Upper lobe of right lung (tissue), 1 donor: ENCODE measurements at places on chromosomes 3 and 15. TPM values are rescaled to one million over a fixed set of nuclear protein-coding genes. Genes with fewer than 3 reads are reported as not detected.

The RASGRF1 gene
- total RNA-seq, result 105 TPM

The HYAL2 gene
- 303 TPM for total RNA-seq

The CSPG4 gene
- 12.6 TPM for total RNA-seq

The GOLGA8Q gene
- total RNA-seq, result 2.3 TPM

The PLA2G4F gene
- total RNA-seq, result 104 TPM

The FBXW12 gene
- total RNA-seq, result not detected

DNA sequence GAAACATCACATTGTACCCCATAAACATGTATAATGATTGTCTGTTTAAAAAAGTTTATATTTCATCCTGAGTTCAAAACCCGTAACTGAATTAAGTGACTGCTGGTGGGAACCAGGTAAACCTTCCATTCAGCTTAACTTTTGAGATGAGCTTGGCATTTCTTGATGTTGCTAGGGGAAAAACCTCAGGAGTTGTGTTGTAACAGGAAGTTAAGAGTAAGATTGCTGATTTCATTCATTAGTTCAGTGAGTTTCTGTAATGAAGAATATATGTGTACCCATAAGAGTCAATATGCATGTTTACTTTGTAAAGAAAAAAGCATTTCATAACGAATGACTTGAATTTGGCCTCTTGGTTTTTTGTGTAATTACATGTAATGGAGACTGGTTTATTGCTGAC, 32.5 kb downstream of the CTSH start:
- no peak for DNase-seq
- no peak overlapping the region for H3K27ac ChIP-seq

- H3K27ac ChIP-seq, result no peak overlapping the region
- no peak overlapping the region for H3K4me3 ChIP-seq
- peaks cover 2% of the 10 kb centered on the region for H3K4me1 ChIP-seq
- H3K36me3 ChIP-seq, result no peaks in the 10 kb centered on the region
- no peaks in the 10 kb centered on the region for H3K27me3 ChIP-seq
- no peak for DNase-seq
Observed at GRCh38 chr3:197209366-197210260, 88.8 kb downstream of the DLG1 start.

DNA sequence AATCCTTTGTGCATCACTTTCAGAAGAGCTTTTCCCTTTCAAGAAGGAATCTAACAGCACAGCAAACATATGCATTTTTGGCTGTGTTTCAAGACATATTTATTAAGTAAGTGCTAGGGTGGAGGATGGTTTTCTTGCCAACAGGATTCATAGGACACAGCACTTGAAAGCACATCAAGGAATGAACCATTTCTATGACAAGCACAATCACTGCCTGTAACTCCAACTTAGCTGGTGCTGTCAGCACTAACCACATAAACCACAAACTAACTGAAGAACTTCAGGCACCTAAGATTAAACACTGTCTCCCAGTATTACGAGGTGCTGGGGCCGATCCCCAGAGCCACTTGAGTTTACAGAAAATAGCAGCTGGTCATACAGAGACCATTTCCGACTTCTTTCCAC, 35.4 kb upstream of the SPRED1 start:
- DNase-seq, result no peak
- H3K4me1 ChIP-seq, result peaks cover 8% of the 10 kb centered on the region
- no peak overlapping the region for H3K27ac ChIP-seq
- no peaks in the 10 kb centered on the region for H3K27me3 ChIP-seq

DNA sequence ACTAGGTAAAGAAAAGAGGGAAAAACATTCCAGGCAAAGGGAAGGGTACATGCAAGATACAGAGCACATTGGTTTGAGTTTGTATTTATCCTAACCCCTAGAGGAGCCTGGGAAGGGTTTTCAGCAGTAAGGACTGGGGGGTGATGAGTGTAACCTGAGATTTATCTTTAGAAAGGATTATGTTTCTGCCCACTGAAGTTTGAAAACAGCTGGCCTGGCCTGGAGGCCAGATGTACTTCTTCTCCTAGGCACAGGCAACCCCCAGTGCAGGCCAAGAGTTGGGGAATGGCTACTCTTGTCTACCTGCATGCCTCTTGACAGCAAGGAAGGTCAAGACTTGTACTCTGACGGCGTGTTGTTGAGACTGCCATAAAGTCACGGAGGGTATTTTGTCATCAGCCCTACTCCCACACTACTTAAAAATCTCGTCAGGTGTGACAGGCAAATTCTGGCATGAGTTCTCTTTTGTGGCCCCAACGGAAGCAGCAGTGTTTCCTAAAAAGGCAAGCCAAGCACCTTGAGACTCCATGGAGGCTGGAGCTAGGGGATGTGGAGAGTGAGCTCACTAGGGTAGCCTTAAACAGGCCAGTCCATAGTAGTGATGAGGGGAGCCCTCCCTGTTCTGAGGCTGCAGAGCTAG, 241.5 kb upstream of the WNT5A start:
- DNase-seq, result no peak
- no peaks in the 10 kb centered on the region for H3K27me3 ChIP-seq
- no peak overlapping the region for H3K4me3 ChIP-seq
- H3K36me3 ChIP-seq, result no peaks in the 10 kb centered on the region
- H3K27ac ChIP-seq, result no peak overlapping the region
- no peaks in the 10 kb centered on the region for H3K4me1 ChIP-seq

- H3K4me3 ChIP-seq, result no peak overlapping the region
- no peaks in the 10 kb centered on the region for H3K4me1 ChIP-seq
- H3K36me3 ChIP-seq, result no peaks in the 10 kb centered on the region
- H3K27me3 ChIP-seq, result no peaks in the 10 kb centered on the region
- no peak for DNase-seq
- no peak overlapping the region for H3K27ac ChIP-seq
Observed at GRCh38 chr3:125072301-125072700, 16.5 kb upstream of the HEG1 start.

DNA sequence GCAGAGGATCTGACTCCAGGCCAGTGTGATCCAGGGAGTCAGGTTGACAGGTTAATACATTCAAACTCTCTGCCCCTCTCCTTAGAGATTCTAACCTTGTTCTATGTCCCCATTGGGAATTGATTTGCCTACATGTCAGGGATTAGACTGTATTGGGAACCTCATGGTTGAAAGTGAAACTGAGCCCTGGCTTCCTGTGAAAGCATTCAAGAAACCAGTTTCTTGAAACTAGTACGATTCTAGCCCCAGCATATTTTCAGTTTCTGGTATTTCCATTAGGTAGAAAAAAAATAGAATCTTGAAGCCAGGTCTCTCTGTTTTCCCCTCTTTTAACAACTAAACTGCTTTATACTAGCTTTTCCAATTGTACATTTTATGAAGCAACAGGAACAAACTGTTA, 140.4 kb upstream of the ABI3BP start:
- no peaks in the 10 kb centered on the region for H3K27me3 ChIP-seq
- no peak overlapping the region for H3K4me3 ChIP-seq
- DNase-seq, result no peak
- no peaks in the 10 kb centered on the region for H3K36me3 ChIP-seq
- no peaks in the 10 kb centered on the region for H3K4me1 ChIP-seq

DNA sequence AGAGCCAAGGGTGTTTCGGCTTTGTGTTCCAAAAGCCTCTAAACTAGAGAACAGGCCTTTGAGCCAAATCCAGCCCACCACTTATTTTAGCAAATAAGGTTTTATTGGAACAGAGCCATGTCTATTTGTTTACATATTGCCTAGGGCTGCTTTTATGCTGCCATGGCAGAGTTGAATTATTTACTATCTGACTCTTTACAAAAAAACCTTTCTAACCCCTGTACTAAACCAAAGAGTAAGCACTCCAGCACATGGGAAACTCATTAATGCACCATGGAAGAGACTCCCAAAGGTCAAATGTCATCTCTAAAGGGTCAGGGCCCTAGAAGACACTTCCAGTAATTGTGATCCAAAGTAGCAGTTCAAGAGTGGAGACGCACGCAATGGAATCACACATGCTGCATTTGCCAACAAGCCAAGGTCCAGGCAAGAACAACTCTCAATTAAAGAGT, 22.3 kb downstream of the OSBPL10 start:
- no peak for DNase-seq
- peaks cover 32% of the 10 kb centered on the region for H3K4me1 ChIP-seq
- no peaks in the 10 kb centered on the region for H3K27me3 ChIP-seq
- H3K36me3 ChIP-seq, result no peaks in the 10 kb centered on the region

GRCh38 chr3:128487538-128487812, 5.5 kb downstream of the GATA2 start:
- peak overlapping the region; percentile 85 for H3K27ac ChIP-seq
- H3K4me3 ChIP-seq, result peak overlapping the region; percentile 60
- no peak for DNase-seq
- H3K27me3 ChIP-seq, result peaks cover 99% of the 10 kb centered on the region

- H3K4me3 ChIP-seq, result no peak overlapping the region
- no peak overlapping the region for H3K27ac ChIP-seq
- no peaks in the 10 kb centered on the region for H3K36me3 ChIP-seq
- no peaks in the 10 kb centered on the region for H3K4me1 ChIP-seq
- H3K27me3 ChIP-seq, result no peaks in the 10 kb centered on the region
Observed at GRCh38 chr3:152564459-152564858, 270.5 kb upstream of the P2RY1 start.

DNA sequence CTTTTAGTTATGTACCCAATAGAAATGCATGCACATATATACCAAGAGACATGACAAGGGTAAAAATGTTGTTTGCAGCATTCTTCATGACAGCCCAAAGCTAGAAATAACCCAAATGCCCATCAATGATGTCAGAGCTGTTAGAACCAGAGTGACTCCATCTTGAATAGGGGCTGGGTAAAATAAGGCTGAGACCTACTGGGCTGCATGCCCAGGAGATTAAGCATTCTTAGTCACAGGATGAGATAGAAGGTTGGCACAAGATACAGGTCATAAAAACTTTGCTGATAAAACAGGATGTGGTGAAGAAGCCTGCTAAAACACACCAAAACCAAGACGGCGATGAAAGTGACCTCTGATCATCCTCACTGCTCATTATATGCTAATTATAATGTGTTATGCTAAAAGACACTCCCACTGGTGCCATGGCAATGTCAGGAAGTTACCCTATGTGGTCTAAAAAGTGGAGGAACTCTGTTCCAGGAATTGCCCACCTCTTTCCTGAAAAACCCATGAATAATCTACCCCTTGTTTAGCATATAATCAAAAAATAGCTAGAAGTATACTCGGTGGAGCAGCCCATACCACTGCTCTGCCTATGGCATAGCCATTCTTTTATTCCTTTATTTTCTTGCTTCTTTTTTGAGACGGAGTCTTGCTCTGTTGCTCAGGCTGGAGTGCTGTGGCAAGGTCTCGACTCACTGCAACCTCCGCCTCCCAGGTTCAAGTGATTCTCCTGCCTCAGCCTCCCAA, 32.9 kb downstream of the ZBTB11 start:
- H3K27ac ChIP-seq, result no peak overlapping the region
- H3K27me3 ChIP-seq, result no peaks in the 10 kb centered on the region
- peaks cover 16% of the 10 kb centered on the region for H3K36me3 ChIP-seq

GRCh38 chr3:190265126-190265525, 57.1 kb downstream of the CLDN1 start:
- H3K27ac ChIP-seq, result no peak overlapping the region
- no peak overlapping the region for H3K4me3 ChIP-seq
- no peaks in the 10 kb centered on the region for H3K36me3 ChIP-seq
- no peaks in the 10 kb centered on the region for H3K27me3 ChIP-seq

GRCh38 chr3:139935016-139935865, at the start of gene CLSTN2:
Gene CLSTN2, plus strand, starts transcription at chr3:139935185.
- H3K27me3 ChIP-seq, result peaks cover 42% of the 10 kb centered on the region
- no peak within 1 kb of the TSS for H3K27ac ChIP-seq
- peak within 1 kb of the TSS; percentile 40 for H3K4me3 ChIP-seq
- no peaks in the 10 kb centered on the region for H3K36me3 ChIP-seq
- peaks cover 18% of the 10 kb centered on the region for H3K4me1 ChIP-seq

DNA sequence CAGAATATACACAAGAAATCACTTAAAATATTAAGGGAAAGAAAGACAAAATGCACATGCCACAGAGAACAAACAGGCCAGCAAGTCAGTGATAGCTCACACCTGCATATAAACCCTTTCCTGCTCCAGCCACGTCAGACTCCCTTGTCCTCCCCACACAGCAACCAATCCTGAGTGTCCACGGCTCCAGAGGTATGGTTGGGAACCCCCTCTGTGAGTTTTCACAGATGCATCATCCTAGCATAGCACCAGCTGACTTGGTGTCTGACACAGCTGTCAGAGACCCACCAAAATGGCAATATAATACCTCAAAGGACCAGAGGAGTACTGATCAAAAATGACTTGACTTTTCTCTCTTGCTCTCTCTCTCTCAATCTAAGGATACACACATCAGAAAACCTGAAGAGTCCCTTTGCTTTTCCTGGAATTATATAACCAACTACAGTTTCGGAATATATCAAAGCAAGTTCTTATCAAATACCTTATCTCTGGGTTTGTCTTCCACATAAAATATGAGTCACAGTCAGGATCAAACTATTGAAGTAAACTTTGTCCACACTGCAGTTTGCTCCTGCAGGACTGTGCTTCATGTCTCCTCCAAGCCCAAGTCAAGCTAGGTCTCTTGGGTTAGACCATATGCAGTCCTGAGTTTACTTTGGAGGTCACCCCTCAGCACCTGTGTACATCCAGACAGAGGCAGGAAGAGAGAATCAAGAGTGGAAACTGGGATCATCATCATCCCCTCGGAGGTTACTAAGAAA, 187.1 kb upstream of the THBS1 start:
- H3K4me1 ChIP-seq, result no peaks in the 10 kb centered on the region
- DNase-seq, result no peak
- H3K36me3 ChIP-seq, result no peaks in the 10 kb centered on the region
- H3K4me3 ChIP-seq, result no peak overlapping the region
- no peak overlapping the region for H3K27ac ChIP-seq
- no peaks in the 10 kb centered on the region for H3K27me3 ChIP-seq

DNA sequence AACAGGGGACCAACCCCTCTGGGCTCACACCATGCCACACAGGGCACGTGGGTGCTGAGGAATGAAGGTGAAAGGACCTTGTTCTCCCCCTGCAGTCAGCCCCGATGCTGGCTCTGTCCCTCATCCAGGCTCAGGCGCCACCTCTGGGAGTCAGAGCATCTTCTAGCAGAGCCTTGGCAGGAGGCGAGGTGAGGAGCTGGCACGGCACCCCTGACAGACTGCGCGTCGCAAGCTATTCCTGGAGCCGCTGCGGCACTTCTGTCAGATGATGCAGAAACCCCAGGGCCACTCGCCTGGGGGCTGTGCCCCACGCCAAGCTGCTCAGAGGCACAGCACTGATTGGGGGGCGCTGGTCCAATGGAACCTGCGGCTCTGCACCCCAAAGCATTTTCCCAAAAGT, 62.0 kb downstream of the MGLL start:
- no peak overlapping the region for H3K27ac ChIP-seq
- H3K36me3 ChIP-seq, result peaks cover 7% of the 10 kb centered on the region
- H3K4me3 ChIP-seq, result no peak overlapping the region
- no peaks in the 10 kb centered on the region for H3K27me3 ChIP-seq
- H3K4me1 ChIP-seq, result peaks cover 34% of the 10 kb centered on the region

DNA sequence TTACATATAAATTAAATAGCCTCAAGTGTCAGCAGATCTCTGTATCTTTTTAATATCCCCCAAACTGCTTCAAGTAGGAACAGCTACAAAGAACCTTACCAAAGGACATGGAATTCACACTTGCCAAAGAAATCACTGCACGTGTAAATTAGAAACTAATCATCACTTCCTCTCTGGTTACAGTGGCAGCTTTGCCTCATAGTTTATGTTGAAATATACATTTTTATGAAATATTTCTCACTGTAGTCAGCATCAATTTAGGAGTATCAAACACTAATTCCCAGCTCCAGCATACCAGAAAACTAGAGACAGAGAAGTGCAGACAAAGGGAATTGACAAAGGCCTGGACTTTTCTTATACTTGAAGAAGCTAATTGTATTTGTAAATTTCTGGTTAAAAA, 260.9 kb downstream of the TIGIT start:
- no peak overlapping the region for H3K4me3 ChIP-seq
- no peak for DNase-seq
- H3K4me1 ChIP-seq, result no peaks in the 10 kb centered on the region
